Esophagus squamous epithelium (tissue), 5 donors: ENCODE measurements at places on chromosomes 16 and 17. TPM values are rescaled to one million over a fixed set of nuclear protein-coding genes. Genes with fewer than 3 reads are reported as not detected.

The SOST gene
- total RNA-seq: not detected

The LITAFD gene
- not detected for total RNA-seq

DNA sequence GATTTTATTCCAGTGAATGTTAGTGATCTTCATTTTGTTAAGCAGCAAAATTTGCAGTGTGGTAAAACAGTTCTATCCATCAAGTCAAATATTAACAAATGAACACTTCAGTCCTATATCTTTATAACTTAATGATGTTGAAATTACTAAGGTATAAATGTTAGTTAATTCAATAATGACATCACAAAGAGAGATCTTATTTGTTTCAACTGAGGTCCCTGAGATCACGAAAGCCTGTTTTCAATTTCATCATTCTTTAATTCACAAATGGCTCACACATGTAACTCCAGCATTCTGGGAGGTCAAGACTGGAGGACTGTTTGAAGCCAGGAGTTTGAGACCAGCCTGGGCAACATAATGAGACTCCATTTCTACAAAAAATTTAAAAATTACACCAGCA is 13.9 kb downstream of the SMURF2 start:
- DNase-seq: no peak

DNA sequence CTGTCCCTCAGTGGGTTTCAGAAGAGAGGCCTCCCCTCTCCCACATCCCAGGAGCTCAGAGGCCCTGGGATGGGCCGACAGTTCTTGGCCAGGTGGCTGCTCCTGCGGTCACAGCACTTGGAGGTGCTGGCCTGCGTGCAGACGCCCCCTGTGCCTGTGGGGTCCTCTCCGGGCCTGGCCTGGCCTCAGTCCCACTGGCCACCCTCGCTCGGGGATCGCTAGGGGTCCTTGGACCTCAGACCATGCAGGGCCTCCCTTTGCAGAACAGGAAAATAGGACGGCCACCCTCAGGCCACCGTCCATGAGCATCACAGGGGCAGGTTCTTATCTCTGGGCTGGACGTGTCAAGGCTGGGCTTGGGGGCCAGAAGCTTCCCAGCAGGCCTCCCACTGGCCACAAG is 30.0 kb downstream of the METRNL start:
- no peak for DNase-seq

DNA sequence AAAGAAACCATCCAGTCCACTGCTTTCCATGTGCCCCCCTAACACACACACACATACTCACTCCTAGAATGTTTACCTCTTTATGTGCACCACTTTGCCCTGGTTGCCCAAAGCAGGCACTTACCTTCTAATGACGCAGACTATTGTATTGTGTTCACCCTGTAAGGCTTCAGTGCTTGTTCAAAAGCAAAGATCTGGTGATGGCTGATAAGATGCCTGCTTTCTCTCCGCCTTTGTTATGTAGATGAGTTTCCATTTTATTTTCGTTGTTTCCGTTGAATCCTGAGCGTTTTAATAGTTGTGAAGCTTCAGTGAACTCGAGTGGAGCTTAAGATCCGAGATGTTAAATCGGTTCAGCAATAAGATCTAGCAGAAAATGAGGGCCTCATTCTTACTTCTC is 452.7 kb downstream of the TMEM114 start:
- no peak for DNase-seq

DNA sequence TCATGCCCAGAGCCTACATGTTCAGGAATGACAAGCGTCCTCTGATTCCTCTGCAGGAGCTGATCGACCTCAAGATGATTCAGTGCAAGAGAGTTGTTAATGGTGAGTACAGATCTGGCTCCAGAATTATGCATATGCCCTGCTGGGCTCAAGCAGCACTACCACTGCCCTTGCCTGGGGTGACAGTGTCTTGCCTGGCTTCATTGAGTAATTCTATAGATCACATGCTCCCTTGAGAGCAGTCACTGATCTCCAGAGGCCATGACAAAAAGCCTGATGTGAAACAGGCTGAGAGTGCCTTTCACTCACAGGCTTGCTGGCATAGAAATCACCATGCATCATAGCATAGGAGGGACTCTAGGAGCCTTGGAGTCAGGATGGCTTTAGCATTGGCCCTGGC is 26.4 kb downstream of the DUS2 start:
- DNase-seq: no peak
